ENCODE measurements at places on chromosomes 12 and 14. TPM values are rescaled to one million over a fixed set of nuclear protein-coding genes. Genes with fewer than 3 reads are reported as not detected.

GSG1 gene
- total RNA-seq, result 2.0 TPM

FOXN4 gene
- 2.0 TPM for total RNA-seq

DUSP6 gene
- total RNA-seq, result 43.0 TPM

JKAMP gene
- total RNA-seq, result 25.7 TPM

SRGAP1 gene
- total RNA-seq, result 13.1 TPM

PROX2 gene
- total RNA-seq, result not detected

ASCL1 gene
- 7.5 TPM for total RNA-seq

DNA sequence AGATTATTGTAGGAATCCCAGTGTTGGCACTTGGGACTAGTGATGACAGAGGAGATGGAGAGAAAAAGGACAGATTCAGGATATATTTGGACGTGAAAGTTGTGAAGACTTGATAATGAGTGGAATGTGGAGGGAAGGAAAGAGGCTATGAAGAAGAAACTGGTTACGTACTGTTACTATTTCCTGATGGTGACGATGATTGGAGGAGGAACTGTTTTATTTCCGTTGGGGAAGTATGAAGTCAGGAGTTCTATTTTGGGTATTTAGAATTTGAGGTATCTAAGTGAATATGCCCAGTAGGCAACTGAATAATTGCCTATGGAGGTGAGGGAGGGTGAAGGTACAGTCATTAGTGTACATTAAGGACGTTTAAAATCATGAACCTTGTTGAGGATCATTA is 207.2 kb downstream of the TMTC2 start:
- peaks cover 3% of the 10 kb centered on the region for H3K36me3 ChIP-seq
- no peak for DNase-seq
- no peak overlapping the region for H3K4me3 ChIP-seq
- no peak overlapping the region for H3K27ac ChIP-seq
- no peaks in the 10 kb centered on the region for H3K27me3 ChIP-seq

- H3K27ac ChIP-seq, result no peak overlapping the region
- DNase-seq, result no peak
- no peaks in the 10 kb centered on the region for H3K36me3 ChIP-seq
Observed at GRCh38 chr12:41453409-41453808, 265.3 kb downstream of the PDZRN4 start.

- H3K4me3 ChIP-seq, result no peak overlapping the region
- peaks cover 6% of the 10 kb centered on the region for H3K4me1 ChIP-seq
- H3K27ac ChIP-seq, result no peak overlapping the region
- DNase-seq, result no peak
- H3K27me3 ChIP-seq, result peaks cover 51% of the 10 kb centered on the region
Observed at GRCh38 chr12:107929436-107929835, 154.9 kb downstream of the ASCL4 start.

GRCh38 chr12:51374856-51375255 is 16.4 kb downstream of the GALNT6 start:
- H3K27me3 ChIP-seq, result no peaks in the 10 kb centered on the region
- DNase-seq, result no peak
- H3K4me1 ChIP-seq, result peaks cover 38% of the 10 kb centered on the region
- peaks cover 11% of the 10 kb centered on the region for H3K36me3 ChIP-seq
- no peak overlapping the region for H3K4me3 ChIP-seq
- H3K27ac ChIP-seq, result no peak overlapping the region

- H3K4me3 ChIP-seq, result no peak overlapping the region
- H3K27ac ChIP-seq, result no peak overlapping the region
- H3K36me3 ChIP-seq, result no peaks in the 10 kb centered on the region
- peaks cover 27% of the 10 kb centered on the region for H3K27me3 ChIP-seq
- no peaks in the 10 kb centered on the region for H3K4me1 ChIP-seq
Observed at GRCh38 chr14:70086685-70087379, 101.9 kb downstream of the SLC8A3 start.

DNA sequence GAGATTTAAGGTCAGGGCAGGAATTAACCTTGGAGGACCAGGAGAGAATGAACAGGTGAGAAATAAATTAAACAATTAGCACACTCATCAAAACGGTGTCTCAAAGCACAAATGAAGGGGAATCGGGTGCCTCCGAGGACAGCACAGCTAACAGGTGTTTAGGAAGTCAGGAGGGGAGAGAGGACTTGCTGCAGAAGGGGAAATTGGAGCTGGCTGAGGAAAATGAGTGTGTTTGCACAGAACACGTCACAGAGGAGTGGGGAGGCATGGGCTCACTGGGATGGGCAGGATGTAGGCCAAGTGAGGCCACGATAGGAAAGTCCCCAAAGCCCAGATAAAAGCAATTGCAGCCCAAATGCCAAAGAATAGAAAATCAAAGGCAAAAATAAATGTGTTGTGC is 121.7 kb downstream of the ZNF664 start:
- no peak overlapping the region for H3K4me3 ChIP-seq
- H3K27ac ChIP-seq, result no peak overlapping the region
- H3K4me1 ChIP-seq, result peaks cover 27% of the 10 kb centered on the region

GRCh38 chr14:33127531-33127930 is 188.9 kb downstream of the NPAS3 start:
- DNase-seq, result no peak
- no peak overlapping the region for H3K4me3 ChIP-seq
- no peaks in the 10 kb centered on the region for H3K4me1 ChIP-seq
- no peaks in the 10 kb centered on the region for H3K27me3 ChIP-seq

DNA sequence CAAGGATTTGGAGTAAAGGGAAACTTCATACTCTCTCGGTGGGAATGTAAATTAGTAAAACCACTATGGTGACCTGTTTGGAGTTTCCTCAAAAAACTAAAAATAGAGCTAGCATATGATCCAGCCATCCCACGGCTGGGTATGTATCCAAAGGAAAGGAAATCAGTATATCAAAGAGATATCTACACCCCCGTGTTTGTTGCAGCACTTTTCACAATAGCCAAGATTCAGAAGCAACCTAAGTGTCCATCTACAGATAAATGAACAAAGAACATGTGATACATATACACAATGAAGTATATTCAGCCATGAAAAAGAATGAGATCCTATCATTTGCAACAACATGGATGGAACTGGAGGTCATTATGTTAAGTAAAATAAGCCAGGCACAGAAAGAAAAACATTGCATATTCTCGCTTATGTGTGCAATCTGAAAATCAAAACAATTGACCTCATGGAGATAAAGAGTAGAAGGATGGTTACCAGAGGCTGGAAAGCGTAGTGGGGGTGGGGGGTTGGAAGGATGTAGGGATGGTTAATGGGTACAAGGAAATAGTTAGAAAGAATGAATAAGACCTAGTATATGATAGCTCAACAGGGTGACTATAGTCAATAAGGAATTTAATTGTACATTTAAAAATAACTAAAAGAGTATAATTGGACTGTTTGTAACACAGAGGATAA is 468.0 kb downstream of the BCAT1 start:
- no peak overlapping the region for H3K27ac ChIP-seq
- H3K4me3 ChIP-seq, result no peak overlapping the region
- no peaks in the 10 kb centered on the region for H3K4me1 ChIP-seq
- H3K36me3 ChIP-seq, result peaks cover 8% of the 10 kb centered on the region
- peaks cover 3% of the 10 kb centered on the region for H3K27me3 ChIP-seq
